GM23338 (cell line): ENCODE measurements at places on chromosomes 4 and X. TPM values are rescaled to one million over a fixed set of nuclear protein-coding genes. Genes with fewer than 3 reads are reported as not detected.

DNA sequence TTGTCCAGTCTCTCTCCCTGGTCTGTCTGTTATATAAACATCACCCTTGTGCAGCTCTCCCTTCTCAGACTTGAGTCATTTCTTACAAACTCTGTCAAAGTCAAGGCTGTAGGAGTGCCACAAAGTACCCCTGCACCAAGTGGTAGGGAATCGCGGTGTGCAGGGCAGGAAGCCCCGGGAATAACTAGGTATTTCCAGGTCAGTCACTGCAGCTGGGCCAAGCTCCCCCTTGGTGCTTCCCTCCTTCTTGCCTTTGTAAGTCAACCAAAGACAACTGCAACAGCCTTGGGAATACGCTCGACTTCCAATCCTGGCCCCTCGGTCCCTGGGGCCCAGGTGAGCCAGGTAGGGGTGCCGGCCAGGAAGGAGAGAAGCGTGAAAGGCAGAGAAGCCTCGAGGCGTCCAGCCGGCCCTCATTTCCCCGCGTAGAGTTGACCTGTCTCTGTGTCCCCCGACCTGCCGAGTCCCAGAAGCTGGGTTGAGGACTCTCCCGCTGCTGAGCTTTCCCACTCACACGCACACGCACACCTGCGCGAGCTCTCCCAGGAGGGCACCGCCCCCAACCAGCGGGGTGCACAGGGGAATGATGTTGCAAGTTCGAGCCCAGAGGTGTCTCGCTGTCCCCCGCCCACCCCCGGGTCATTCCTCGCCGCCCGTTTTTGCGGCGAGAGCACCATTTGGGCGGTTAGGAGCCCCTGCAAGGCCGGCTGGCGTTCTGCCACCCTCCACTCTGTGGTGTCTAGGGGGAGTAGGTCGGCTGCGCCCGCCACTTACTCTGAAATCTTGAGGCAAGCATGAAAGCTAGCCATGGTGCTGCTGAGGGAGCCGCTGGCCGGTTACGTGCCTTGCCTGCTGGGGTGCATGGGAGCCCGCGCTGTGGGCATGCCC, 22.8 kb upstream of the KIAA1210 start:
- DNase-seq = peak; percentile 11

DNA sequence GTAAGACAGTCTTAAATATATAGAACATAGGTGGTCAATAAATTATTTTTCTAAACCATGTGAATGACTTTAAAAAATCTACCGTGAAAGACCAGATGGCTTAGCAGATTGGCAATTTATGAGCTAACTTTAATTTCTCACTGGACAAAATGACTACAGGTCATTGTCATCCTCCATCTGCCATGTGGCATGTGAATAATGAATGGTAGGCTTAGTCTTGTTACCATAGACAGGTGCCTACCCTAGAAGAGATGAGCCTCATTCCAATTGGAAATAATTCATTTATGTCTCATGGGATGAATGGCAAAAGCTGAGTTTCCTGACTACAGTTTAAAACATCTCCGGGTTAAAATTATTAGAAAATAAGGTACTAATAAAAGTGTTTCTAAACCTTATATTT, 1043.3 kb downstream of the FAT4 start:
- DNase-seq = no peak

- DNase-seq = peak; percentile 49
Measured at GRCh38 chrX:101357166-101357795, 8.7 kb upstream of the TIMM8A start.

DNA sequence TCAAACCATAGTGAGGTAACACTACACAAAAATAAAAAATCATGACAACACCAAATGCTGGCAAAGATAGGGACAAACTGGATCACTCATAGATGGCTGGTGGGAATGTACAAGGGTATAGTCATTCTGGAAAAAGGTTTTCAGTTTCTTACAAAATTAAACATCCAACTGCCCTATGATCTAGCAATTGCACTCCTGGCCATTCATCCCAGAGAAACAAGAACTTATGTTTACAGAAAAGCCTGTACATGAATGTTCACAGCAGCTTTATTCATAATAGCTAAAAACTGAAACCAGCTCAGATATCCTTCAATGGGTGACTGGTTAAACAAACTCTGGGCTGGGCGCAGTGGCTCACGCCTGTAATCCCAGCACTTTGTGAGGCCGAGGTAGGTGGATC, 43.3 kb downstream of the NYX start:
- no peak for DNase-seq

GRCh38 chrX:51158231-51158630, 174.4 kb upstream of the NUDT10 start:
- no peak for DNase-seq

- DNase-seq = no peak
Measured at GRCh38 chr4:72513227-72513626, 55.8 kb downstream of the ADAMTS3 start.

DNA sequence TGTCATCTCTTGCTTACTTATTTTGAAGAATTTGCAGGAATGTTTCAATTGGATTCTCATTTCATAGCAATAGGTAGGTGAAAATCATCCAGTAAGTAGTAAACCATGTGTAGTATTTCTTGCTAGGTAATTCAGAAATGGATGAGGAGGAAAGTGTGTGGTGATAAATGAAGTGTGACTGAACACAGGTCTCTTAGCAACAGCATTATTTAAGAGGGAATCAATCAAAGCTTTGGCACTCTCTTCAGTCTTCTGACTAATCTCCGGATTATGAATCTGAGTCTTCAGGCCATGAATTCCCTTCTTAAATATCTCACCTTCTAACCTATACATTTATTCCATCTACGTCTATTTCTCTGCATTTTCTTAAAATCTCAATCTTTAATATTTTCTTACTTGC, 55.8 kb upstream of the ARHGAP24 start:
- DNase-seq = no peak

GRCh38 chrX:75786290-75786689, 1.2 kb upstream of the MAGEE2 start:
- DNase-seq = no peak

GRCh38 chr4:153421941-153422340, 44.2 kb upstream of the TMEM131L start:
- no peak for DNase-seq

- DNase-seq = no peak
Measured at GRCh38 chrX:56314334-56314733, 82.2 kb downstream of the KLF8 start.

DNA sequence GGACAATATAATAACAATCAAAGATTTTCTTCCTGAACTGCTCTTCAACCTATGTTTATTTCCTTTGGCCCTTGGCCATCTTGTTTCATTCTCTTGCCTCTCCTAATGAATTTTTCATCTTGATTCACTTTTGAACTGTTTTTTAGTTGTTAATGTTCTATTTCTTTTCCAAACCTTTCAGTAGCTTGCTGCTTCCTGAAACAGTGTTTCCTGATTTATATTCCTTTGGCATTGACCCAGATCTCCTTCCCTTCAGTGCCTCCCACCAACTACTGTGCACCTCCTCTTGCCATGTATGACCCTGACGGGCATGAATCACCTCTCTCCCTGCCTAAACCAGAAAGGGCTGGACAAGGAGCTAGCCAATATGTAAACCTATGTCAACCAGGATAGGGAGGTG, 25.6 kb upstream of the SPP1 start:
- no peak for DNase-seq

DNA sequence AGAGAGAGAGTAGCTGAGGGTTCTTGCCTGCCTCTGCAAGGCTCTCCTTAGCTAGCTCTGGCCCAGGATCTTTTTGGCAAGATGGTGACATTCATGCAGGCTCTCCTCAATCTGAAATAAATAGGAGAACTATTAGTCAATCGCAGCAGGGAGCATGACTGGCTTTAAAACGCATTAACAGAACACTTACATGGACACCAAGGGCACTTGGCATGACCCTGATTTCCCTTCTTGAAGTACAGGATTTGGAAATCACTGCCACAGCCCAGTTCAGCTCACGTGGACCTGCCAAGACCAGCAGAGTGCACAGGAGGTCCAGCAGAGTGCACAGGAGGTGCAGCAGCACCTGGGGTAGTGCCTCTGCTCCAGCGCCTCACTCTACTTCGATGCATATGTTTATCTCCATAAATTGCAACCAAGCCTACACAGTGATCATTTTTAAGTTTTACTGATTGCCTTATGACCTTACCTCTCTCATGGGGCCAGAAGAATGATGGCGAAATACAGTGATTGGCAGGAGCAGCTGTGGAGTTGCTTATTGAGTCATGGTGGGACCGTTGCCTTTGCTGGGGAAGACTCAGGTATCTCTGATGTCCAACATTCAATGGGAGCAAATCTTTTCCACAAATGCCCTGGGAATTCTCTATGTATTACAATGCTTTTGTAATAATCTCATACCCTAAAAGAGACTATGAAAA, 122.4 kb downstream of the SYNPO2 start:
- DNase-seq = no peak

DNA sequence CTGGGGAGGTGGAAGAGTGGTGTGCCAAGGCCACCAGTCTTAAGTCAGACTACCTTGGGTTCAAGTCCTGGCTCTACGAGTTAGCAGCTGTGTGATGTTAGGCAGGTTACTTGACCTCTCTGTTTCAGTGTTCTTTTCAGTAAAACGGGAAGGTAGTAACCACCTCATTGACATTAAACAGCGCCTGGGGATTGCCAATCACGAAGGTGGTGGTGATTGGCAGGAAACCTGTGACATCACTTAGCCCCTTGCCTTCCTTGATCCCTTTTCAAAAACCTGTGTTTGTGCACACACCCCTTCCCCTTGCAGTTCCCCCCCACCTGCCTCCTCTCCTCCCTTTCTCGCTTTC, 7.6 kb downstream of the KLF3 start:
- DNase-seq = no peak

- no peak for DNase-seq
Measured at GRCh38 chr4:121272526-121272925, 108.3 kb downstream of the QRFPR start.

GRCh38 chrX:13664020-13664419, 11.1 kb downstream of the TCEANC start:
- no peak for DNase-seq

DNA sequence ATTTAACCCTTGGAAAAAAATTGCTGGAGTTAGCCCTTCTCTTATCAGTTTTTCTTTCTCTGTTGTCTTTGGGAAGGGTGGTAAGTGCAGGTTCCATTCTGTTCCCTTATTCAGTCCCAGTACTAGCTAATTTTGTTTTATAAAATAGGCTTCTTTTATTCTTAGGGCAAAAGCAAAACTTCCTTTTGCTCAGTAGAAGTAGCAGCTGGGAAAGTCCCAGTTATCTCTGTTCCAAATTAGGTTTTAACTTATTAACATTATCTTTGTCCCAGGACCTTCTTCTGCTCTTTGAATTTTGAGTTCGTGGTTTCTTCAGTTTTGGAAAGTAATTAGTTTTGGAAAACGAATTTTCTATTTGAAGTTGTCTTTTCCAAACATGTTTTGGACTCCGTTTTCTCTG, 61.1 kb downstream of the BANK1 start:
- no peak for DNase-seq

The ERCC6L gene
- total RNA-seq = 21.2 and 23.1 TPM in 2 replicates

The SERTM2 gene
- 0.50 and 0.59 TPM in 2 replicates for total RNA-seq

The COL4A6 gene
- 11.1 and 15.2 TPM in 2 replicates for total RNA-seq

The ACOX3 gene
- 14.9 and 17.2 TPM in 2 replicates for total RNA-seq

The CNKSR2 gene
- 40.9 and 49.5 TPM in 2 replicates for total RNA-seq

The EMD gene
- 76.0 and 78.6 TPM in 2 replicates for total RNA-seq

The GPR119 gene
- not detected in 2 replicates for total RNA-seq

The RNF212 gene
- total RNA-seq = 11.8 and 20.6 TPM in 2 replicates

The SUPT20HL1 gene
- not detected in 2 replicates for total RNA-seq
